Kidney glomerular epithelial cell (primary cell): ENCODE measurements at places on chromosomes 1 and 21.

GRCh38 chr21:39020751-39021477 lies 162.3 kb downstream of the PSMG1 start:
- DNase-seq: no peak

DNA sequence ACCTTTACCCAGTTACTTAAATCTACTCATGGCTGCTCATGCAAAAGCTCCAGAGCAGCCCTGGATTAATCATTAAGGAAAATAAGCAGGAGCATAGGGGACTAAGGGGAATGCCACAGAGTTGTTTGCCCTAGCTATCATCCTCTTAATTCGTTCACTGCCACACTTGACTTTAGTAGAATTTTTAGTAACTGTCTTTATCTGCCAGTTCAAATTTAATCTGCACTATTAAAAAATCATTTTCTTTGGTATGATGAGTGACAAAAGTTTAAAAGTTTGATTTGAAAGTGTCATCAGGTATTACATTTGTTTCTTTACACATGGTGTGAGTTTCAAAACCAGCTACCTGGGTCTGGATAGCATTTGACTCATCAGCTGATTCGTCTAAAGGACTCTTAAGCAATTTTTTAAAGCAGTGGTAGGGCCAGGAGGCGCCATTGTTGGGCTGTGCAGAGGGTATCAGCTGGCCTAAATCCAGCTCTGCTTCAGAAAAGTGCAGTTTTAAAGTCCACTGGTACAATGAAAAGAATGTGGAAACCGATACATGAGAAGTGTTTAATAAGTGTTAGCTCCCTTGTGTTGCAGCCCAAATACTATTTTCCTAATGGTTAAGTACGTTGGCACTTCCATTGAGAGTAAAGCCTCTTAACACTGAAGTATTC lies 69.9 kb upstream of the DR1 start:
- DNase-seq: peak; percentile 88

DNA sequence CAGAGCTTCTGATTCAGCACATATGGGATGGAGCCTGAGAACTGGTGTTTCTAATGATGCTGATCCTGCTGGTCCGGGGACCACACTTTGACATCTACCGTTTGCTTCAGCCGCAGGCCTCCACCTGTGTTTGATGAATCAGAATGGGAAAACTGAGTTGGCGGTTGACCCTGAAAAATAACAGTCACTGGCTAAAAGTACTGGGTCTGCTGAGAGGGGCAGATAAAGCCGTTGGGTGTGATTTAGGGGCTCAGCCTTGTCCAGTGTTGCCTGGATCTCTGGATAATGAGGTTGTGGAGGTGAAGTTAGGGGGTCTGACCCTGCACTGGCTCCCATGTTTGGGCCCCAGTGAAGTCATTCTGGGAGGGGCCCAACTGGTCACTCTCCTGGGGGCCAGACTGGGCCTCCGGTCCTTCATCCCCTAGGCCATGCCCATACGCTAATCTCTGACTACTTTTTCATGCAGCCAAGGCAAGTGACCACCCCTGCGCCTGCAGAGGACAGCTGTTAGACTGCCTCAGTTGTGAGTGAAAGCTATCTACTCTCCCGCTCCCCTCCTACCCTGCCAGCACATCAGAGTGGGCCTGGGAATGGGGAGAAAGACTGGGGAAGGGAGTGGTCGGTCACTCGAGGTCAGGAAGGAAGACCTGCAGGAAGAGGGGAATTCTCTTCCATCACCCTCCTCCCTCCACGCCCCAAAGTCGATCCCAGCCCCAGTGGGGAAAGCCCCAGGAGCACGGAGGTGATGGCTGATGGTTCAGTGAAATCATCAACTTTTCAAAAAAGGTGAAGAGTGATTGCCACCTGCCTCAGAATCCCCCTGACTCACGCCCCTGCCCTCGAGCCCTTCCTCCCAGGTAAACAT lies 27.7 kb downstream of the VASH2 start:
- DNase-seq: no peak

- no peak for DNase-seq
These were observed 20.9 kb upstream of the TACSTD2 start for GRCh38 chr1:58597996-58598395.

DNA sequence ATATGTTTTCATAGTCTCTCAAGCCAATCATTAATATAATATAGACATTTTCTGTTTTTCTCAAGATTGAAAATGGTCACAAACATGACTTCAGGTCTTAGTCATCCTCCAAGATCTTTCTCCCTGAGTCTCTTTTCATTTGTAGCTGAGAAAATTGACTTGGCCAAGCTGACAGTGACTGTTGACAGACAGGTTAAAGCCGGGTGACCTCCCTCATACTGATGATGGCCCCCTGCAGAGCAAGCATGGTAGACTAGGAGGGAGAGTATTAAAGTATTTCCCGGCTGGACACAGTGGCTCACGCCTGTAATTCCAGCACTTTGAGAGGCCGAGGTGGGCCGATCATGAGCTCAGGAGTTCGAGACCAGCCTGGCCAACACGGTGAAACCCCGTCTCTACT lies 6.8 kb upstream of the KIAA1614 start:
- no peak for DNase-seq

DNA sequence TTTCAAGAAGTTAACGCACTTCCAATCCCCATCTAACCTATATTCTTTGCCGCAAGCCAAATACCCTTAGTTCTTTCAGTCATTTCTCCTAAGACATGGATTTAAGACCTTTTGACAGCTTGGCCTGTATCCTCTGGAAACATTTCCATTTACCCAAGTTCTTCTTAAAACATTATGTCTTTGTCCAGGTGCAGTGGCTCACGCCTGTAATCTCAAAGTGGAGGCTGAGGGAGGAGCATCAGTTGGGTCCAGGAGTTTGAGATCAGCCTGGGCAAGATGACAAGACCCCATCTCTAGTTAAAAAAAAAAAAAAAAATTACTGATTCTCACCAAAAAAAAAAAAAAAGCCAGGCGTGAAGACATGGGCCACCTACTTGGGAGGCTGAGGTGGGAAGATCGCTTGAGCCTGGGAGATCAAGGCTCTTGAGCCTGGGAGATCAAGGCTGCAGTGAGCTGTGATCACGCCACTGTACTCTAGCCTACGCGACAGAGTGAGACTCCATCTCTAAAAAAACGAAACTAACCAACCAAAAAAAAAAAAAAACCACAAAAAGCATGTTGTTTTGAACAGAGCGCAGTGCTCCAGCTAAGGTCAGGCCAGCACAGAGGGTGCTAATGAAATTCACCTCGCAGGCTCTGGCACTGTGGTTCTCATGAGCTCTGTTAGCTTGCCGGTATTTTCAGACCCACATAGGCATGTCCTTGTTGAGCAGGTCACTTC lies 36.0 kb downstream of the NUAK2 start:
- no peak for DNase-seq

DNA sequence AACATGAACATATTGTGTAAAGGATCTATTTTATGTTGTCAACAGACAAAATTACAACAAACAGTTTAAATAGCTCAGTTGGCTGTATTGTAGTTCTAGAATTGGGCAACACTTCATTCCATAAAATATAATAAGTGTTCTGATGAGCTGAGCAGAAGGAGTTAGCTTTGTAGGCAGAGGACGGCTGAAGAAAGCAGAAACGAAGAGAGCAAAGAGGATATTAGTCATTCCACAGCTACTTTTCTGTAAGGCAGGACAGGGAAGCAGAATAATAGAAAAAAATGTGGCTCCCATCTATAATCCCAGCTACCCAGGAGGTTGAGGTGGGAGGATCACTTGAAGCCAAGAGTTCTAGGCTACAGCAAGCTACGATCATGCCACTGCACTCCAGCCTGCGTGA lies 20.2 kb upstream of the IVNS1ABP start:
- no peak for DNase-seq
